ENCODE measurements at places on chromosomes 7 and 10. TPM values are rescaled to one million over a fixed set of nuclear protein-coding genes. Genes with fewer than 3 reads are reported as not detected.

Gene PNLIPRP2
- not detected for total RNA-seq

Gene CTAGE15
- total RNA-seq: not detected

Gene RBP3
- under 0.01 TPM for total RNA-seq

Gene DEPP1
- 50.4 TPM for total RNA-seq

Gene NRCAM
- total RNA-seq: 1.1 TPM

Gene MYL10
- not detected for total RNA-seq
